ENCODE measurements at places on chromosomes 1 and 21.

- DNase-seq = no peak
Observed at GRCh38 chr1:6783936-6784559, 1.2 kb upstream of the CAMTA1 start.

DNA sequence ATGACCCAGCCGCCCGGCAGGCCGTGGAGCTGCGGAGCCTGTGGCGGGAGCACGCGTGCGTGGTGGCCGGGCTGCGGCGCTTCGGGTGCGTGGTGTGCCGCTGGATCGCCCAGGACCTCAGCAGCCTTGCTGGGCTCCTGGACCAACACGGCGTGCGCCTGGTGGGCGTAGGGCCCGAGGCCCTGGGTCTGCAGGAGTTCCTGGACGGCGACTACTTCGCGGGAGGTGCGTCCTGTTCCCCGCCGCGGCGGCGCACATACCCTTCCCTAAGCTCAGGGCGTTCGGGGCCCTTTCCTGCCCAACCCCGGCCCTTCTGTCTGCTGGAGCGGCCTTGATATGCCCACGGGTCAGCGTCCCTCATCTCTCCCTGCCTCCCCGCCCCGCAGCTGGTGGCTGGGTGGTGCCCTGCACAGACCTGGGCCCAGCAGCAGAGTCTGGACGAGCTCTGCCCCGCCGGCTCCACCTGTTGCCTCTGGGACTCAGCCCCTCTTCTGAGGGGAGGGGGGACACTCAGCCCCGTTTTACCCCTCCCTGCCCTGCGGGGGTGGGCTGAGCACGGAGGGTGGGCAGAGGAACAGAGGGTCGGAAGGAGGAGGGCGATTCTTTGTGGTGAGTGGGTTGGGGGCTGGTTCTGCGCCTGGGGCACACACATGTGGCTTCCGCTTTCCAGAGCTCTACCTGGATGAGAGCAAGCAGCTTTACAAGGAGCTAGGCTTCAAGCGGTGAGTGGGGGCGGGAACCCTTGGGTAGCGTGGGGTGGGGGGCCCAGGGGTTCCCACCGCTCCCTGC lies 688 bp downstream of the PRXL2B start:
- DNase-seq = no peak

DNA sequence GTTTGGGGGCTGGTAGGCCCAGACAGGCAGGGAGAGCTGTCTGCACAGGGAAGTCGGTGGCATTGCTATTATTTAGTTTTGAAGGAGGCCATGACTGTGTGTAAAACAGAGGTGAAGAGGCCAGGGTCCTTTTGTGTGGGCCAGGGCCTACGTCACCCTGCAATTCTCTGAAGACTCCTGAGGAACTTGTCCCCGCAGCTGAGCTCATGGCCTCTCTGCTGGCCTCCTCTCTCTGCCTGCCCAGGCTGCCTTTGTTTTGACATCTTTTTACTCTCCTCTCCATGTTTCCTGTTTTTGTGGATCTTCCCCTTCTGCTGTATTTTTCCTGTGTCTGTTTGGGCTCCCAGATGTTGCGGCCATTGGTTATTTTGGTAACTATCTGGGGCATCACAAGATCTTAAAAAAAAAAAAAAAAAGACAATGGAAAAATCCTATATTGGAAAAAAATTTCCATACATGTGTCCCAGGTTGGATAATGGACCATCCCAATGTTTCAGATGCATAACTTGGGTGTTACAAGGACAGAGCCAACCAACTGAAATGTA lies 280.7 kb downstream of the RPS6KC1 start:
- no peak for DNase-seq

- DNase-seq = no peak
Observed at GRCh38 chr1:203204756-203205155, 18.3 kb upstream of the CHI3L1 start.

DNA sequence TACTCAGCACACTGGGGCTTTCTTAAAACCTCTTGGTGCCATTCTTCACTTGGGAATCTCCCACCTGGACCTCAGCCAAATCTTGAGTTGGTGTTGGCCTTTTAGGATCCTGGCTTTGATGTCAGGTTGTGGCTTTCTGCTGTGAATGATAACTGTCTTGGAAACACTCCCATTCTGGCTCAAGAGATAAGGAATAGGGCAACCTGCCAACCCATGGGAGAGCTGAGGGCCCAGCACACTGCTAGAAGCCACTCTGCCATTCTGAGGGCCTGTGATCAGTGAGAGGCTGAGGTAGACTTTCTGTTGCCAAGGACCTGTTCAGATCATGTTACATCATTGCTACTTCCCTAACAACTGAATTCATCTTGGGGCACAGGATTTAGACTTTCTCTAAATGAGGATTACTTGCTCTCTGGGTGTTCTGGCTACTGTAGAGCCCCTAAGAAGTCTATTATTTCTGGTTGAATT lies 45.8 kb downstream of the TTC39A start:
- DNase-seq = no peak

GRCh38 chr1:241292973-241293372 lies 64.0 kb downstream of the RGS7 start:
- no peak for DNase-seq

- DNase-seq = no peak
Observed at GRCh38 chr1:9044236-9044635, 18.0 kb upstream of the SLC2A7 start.

- no peak for DNase-seq
Observed at GRCh38 chr1:27961646-27962221, 2.0 kb downstream of the XKR8 start.

- DNase-seq = no peak
Observed at GRCh38 chr1:212944229-212944901, 6.0 kb upstream of the VASH2 start.

GRCh38 chr1:9912264-9912936 lies 2.3 kb upstream of the CTNNBIP1 start:
- no peak for DNase-seq

DNA sequence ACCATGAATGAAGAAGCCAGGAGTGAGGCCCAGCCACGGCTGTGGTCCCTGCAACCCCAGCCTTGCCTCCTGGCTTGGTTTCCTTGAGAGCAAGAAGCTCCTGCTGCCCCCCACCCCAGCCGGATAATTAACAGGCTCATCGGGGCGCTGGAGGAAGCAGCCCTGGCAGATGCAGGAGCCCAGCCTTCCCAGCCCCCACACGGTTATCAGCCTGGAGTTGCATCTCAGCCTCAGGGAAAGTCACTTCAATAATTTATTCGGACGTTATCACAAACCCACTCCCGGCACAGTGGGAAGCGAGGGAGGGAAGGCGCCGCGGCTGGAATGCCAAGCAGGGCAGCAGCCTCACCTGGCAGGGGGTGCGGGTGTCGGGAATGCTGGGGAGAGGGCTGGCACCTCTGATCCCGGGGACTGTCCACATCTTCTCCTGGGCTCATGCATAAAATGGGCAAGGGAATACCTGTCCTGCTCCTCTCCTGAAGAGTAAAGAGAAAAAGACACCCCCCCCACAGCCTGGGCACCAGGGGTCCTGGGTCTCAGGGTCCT lies 43.3 kb upstream of the LRP8 start:
- DNase-seq = no peak

DNA sequence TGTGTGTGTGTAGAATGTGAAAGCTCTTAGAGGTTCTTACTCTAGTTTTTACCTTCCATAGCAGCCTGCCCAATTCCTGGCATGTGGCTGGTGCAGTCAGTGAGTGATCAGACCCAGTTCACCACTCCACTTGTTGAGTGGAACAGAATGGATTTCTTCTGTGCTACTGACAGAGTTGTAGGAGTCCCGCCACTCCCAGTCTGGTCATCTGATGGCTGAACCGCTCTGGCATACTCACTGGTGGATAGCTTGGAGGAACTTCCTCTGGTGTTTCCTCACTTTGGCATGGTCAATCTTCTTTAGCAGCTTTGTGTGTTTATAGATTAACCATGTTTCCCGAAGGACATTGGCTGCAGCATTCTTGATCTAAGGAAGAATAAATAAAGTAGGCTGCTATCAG lies 106.7 kb upstream of the ADAR start:
- DNase-seq = no peak

DNA sequence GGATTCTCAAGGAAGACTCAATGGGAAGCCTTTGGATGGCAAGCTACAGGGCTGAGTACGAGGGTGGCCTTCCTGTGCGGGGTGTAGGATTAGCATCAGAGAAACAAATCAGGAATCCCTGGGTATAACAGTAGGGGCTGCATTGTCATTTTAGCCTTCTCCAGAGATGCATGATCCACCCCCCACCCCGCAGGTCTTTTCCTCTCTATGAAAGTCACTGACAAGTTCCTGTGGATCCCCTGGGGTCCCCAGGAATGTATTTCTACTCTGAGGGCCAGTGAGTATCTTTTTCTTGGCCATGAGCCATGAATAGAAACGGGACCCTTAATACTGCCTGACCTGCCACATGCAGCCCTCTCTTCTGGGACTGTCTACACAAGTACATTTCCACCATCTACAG lies 473.0 kb upstream of the VAMP3 start:
- no peak for DNase-seq

DNA sequence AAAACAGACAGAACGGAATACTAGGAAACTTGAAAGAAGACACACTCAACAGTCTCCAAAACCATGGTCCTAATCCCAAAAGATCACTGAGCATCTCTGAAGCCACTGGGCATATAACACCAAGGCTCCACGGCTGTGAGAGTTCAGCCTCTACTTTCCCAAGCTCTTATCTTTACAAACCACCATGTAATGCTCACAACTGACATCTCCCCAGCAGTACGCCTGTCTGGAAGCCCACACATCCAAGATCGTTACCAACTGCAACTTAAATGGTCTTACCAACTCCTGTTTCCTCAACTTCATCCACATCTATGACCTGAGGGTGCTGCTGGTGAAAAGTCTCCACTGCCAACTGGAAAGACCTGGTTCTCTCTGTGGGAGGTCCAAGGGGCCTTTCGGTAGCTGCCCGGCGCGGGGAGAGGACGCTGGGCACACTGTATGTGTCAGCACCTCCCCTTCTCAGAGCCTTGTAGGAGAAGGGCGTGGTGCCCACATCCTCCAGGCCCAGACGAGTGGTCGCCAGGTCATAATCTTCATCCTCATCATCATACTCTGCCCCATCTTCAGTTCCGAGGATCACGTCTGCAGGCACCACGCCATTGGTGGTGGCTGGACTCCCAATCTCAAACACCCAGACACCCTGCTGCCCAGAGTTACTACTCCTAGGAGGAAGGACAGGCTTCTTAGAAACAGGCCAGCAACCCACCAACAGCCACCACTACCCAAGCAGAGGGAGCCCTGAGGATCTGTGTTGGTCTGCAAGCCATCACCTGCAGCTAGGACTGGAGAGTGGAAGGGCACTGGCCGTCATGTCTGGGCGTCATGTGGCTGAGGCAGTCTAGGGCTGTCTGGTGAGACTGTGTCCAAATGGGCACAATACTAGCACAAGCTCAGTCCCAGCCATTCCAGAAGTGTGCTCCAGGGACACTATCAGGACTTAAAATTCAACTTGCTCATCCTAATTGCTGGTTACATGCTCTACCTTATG lies 23.0 kb downstream of the NID1 start:
- DNase-seq = no peak

GRCh38 chr1:103516693-103517092 lies 8.8 kb upstream of the RNPC3 start:
- no peak for DNase-seq

GRCh38 chr1:89686520-89686919 lies 53.6 kb downstream of the LRRC8C start:
- DNase-seq = no peak

- DNase-seq = peak; percentile 50
Observed at GRCh38 chr1:28359592-28360239, 9.8 kb upstream of the PHACTR4 start.

DNA sequence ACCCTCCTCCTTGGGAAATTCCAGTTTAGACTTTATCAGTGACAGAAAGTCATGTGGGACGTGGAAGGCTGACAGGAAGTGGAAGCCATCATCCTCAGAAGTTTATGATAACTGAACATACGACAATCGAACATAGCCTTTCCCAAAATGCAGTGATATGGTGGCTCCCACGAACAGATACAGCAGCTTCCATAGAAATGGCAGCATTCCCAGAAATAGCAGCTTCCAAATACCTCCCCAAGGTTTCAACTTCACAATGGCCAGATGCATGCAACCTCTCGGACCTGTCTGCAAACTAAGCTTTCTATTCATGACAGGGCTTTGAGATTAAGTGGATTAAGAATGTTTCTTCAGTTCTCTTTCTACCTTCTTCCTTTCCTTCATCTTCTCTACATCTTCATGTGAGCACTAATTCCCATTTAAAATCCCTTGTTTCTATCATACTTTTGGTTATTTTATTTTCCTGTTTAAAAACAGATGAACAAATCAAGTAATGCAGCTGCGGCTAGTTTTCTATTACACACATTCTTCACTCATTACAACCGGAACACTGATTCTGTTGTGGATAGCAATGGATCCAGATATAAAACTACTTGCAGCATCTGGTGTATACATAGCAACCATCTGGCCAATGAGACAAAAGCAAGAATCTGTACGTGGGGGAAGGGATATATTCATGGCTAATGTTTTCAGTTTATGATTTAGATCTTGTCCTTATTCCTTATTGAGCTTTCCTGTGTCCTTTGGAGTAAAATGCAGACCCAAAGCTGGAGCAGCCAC lies 304.8 kb downstream of the BRINP3 start:
- DNase-seq = no peak

GRCh38 chr1:46133181-46133658 lies 791 bp upstream of the PIK3R3 start:
- peak; percentile 18 for DNase-seq

DNA sequence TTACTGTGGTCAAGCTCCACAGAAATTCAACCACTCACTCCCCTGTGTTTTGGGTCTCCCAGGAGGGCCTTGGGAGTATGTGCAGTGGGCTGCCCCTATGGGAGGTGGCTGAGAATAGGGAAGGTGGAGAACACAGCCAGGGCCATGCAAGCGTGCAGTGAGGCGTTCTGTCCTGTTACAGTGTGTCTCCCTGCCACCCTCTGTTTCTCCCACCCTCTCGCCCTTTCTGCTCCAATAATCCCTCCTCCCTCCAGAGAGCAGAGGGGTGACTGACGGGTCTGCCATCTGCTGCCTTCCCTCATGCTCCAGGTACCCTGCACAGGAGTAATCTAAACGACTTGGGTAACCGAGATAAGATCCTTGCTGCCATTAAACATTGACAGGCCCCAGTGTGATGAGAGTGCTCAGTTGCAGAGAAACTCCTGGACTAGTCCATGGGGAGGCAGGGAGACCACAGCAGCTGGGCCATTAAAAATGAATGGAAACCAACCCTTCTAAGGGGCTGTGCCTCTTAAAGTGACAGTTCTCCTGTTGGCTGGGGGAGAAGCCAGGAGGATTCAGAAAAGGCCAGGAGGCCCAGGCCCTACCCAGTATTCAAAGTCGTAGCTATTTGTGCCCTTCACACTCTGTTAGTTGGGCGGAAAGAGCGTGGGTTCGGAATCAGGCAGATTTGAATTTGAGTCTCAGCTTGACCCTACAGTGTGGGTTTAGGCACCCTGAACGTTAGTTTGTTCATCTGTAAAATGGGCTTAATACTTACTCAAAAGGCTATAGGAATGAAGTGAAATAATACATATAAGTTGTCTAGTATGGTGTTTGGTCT lies 22.4 kb upstream of the BTG2 start:
- no peak for DNase-seq

DNA sequence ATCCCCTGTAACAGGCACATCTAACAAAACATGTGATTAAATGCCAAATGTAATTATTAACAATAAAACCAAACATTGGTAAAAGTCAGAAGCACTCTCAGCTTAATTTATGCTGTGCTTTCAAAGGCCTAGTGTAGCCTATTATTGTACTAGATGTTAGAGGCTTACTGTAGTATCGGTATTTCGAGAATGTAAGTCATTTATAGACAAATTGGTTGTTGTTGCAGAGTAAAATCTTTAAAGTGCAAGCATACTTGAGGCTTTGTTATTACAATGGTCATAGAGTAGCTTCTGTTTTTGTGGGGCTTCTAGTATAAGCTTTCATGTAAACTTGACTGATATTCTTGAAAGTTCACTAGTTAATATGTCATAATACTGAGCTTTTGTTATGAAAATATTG lies 965.8 kb downstream of the PLA2G4A start:
- no peak for DNase-seq
